ENCODE measurements at places on chromosomes 5 and 9.

GRCh38 chr9:1179366-1179765 is 129.2 kb downstream of the DMRT2 start:
- DNase-seq: no peak
- H3K4me1 ChIP-seq: no peaks in the 10 kb centered on the region
- no peaks in the 10 kb centered on the region for H3K27me3 ChIP-seq
- no peak overlapping the region for H3K27ac ChIP-seq

- H3K27me3 ChIP-seq: peaks cover 37% of the 10 kb centered on the region
- DNase-seq: no peak
- no peak overlapping the region for H3K27ac ChIP-seq
- peaks cover 5% of the 10 kb centered on the region for H3K4me1 ChIP-seq
- H3K36me3 ChIP-seq: no peaks in the 10 kb centered on the region
- H3K4me3 ChIP-seq: no peak overlapping the region
Measured at GRCh38 chr9:27722866-27723265, 149.6 kb upstream of the C9orf72 start.

GRCh38 chr5:75510417-75510835 is 1.0 kb downstream of the CERT1 start:
- no peaks in the 10 kb centered on the region for H3K27me3 ChIP-seq
- peak overlapping the region; percentile 93 for H3K4me3 ChIP-seq
- H3K36me3 ChIP-seq: no peaks in the 10 kb centered on the region
- H3K27ac ChIP-seq: peak overlapping the region; percentile 89

GRCh38 chr5:82817897-82818676 is 259.1 kb downstream of the TMEM167A start:
- H3K36me3 ChIP-seq: peaks cover 2% of the 10 kb centered on the region
- no peak for DNase-seq
- peaks cover 2% of the 10 kb centered on the region for H3K4me1 ChIP-seq
- H3K27me3 ChIP-seq: no peaks in the 10 kb centered on the region
- H3K27ac ChIP-seq: no peak overlapping the region

- no peaks in the 10 kb centered on the region for H3K27me3 ChIP-seq
- no peak overlapping the region for H3K27ac ChIP-seq
- H3K36me3 ChIP-seq: no peaks in the 10 kb centered on the region
- no peaks in the 10 kb centered on the region for H3K4me1 ChIP-seq
- H3K4me3 ChIP-seq: no peak overlapping the region
- no peak for DNase-seq
Measured at GRCh38 chr9:24652181-24652580, 106.5 kb upstream of the IZUMO3 start.

DNA sequence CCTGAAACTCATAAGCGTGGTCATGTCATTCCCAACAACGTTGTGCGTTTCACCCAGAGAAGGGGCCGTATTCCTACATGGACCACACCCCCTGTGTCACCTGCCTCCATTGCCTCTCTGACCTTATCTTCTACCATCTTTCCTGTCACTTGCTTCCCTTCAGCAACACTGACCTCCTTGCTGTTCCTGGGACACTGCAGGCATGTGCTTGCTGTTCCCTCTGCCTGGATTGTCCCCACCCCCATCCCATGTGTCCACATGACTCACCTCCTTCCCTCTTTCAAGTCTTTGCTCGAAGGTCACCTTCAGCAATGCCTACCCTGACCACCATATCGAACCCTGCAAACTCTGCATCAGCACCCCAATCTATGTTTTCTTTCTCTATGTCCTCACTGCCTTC is 133.2 kb upstream of the ZNF618 start:
- peaks cover 13% of the 10 kb centered on the region for H3K27me3 ChIP-seq
- H3K36me3 ChIP-seq: peaks cover 5% of the 10 kb centered on the region
- H3K4me1 ChIP-seq: no peaks in the 10 kb centered on the region

GRCh38 chr5:81361600-81361999 is 32.3 kb downstream of the ACOT12 start:
- H3K27me3 ChIP-seq: peaks cover 24% of the 10 kb centered on the region
- H3K4me1 ChIP-seq: no peaks in the 10 kb centered on the region
- no peak overlapping the region for H3K4me3 ChIP-seq
- H3K27ac ChIP-seq: no peak overlapping the region
- H3K36me3 ChIP-seq: peaks cover 2% of the 10 kb centered on the region
- no peak for DNase-seq

DNA sequence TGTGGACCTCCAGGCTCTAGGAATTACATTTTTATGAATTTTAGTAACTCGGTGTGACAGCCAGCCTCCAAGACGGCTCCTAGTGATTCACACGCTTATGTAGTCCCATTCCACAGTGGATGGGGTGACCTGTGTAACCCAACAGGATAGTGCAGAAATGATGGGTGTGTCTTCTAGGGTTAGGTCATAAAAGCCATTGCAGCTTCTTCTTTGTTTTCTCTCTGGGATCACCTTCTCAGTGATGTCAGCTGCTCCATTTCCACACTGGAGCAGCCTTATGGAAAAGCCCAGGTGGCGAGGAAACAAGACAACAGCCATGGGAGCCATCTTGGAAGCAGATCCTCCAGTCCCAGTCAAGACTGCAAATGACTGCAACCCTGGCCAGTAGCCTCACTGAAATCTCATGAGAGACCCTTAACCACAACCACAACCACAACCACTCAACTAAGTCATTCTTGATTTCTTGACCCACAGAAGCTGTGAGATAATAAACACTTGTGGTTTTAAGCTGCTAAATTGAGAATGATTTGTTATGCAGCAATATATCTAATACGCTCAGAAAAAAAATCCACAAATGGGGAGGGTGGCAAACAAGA is 5.1 kb upstream of the GNPDA1 start:
- H3K27me3 ChIP-seq: no peaks in the 10 kb centered on the region
- no peak overlapping the region for H3K4me3 ChIP-seq
- H3K36me3 ChIP-seq: no peaks in the 10 kb centered on the region
- peak overlapping the region; percentile 68 for H3K27ac ChIP-seq

GRCh38 chr9:86722706-86723075 is 224.6 kb downstream of the GAS1 start:
- H3K27ac ChIP-seq: no peak overlapping the region
- H3K27me3 ChIP-seq: peaks cover 30% of the 10 kb centered on the region
- no peaks in the 10 kb centered on the region for H3K36me3 ChIP-seq
- no peak for DNase-seq
- H3K4me1 ChIP-seq: peaks cover 2% of the 10 kb centered on the region
- no peak overlapping the region for H3K4me3 ChIP-seq

GRCh38 chr9:130276121-130276520 is 10.6 kb downstream of the HMCN2 start:
- peaks cover 32% of the 10 kb centered on the region for H3K27me3 ChIP-seq
- H3K27ac ChIP-seq: no peak overlapping the region
- no peak for DNase-seq
- no peaks in the 10 kb centered on the region for H3K36me3 ChIP-seq
- H3K4me1 ChIP-seq: no peaks in the 10 kb centered on the region

GRCh38 chr5:151022511-151023018 is 2.2 kb downstream of the GPX3 start:
- DNase-seq: no peak
- H3K27ac ChIP-seq: no peak overlapping the region
- H3K4me3 ChIP-seq: no peak overlapping the region

GRCh38 chr5:157459715-157460599 is at the start of gene NIPAL4:
NIPAL4 (plus strand) TSS chr5:157460213; CDS start chr5:157460321, 108 bp downstream.
- H3K27me3 ChIP-seq: peaks cover 8% of the 10 kb centered on the region
- peaks cover 23% of the 10 kb centered on the region for H3K4me1 ChIP-seq
- peaks cover 4% of the 10 kb centered on the region for H3K36me3 ChIP-seq
- DNase-seq: no peak
- H3K4me3 ChIP-seq: peak within 1 kb of the TSS; percentile 86

DNA sequence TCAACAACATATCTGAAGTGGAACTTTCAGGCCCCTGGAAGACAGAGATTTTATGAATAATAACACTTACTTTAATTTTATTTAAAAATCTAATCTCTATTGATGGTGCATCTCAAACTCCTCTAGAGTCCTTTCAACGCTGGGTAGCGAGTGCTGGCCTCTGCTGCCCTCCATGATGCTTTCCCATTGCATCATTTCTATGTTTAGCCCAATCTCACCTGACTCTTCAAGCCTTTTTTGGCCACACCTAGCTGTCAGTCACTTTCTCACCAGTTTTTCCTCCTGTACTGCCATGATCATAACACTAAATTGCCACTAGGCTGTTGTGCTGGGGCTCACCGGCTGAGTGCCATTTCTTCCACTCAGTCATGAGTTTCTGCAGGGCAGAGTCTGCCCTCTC is 396.1 kb upstream of the DAP start:
- peaks cover 30% of the 10 kb centered on the region for H3K27me3 ChIP-seq
- H3K4me3 ChIP-seq: no peak overlapping the region
- no peak overlapping the region for H3K27ac ChIP-seq

DNA sequence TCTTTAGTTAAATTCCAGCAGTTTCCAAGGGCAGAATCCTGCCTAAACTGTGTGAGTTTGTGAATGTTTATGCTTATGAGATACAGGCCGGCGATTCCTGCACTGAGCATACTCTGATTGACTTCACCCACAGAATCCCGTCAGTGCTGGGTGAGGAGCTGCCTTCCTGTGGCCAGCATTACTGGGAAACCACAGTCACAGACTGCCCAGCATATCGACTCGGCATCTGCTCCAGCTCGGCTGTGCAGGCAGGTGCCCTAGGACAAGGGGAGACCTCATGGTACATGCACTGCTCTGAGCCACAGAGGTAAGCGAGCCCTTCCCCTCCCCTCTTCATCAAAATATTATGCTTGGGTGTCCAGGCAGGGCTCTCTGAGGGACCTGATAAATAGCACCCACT is 103.7 kb downstream of the CMYA5 start:
- H3K27me3 ChIP-seq: peaks cover 8% of the 10 kb centered on the region
- H3K36me3 ChIP-seq: no peaks in the 10 kb centered on the region
- H3K27ac ChIP-seq: no peak overlapping the region
- no peak overlapping the region for H3K4me3 ChIP-seq

DNA sequence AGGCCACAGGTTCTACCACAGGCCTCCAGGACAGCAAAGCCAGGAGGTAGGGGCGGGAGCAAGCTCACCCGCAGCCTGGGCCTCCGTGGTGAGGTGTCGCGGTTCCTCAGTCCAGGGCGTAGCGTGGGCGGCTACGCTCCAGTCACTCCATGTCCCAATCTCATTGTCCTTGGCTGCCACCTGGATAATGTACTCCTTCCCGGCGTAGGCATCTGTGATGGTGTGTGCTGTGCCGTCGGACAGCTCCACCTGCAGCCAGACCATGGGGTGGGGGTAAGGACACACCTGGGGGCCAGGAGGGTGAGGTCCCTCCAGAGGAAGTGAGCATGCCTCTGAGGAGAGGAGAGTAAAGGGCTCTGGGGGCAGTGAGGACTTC is 29.8 kb upstream of the ENHO start:
- H3K4me3 ChIP-seq: no peak overlapping the region
- H3K4me1 ChIP-seq: peaks cover 10% of the 10 kb centered on the region
- peaks cover 38% of the 10 kb centered on the region for H3K27me3 ChIP-seq
- no peak overlapping the region for H3K27ac ChIP-seq
- H3K36me3 ChIP-seq: peaks cover 8% of the 10 kb centered on the region
- no peak for DNase-seq

- H3K27me3 ChIP-seq: no peaks in the 10 kb centered on the region
- H3K4me3 ChIP-seq: no peak overlapping the region
- H3K4me1 ChIP-seq: peaks cover 54% of the 10 kb centered on the region
Measured at GRCh38 chr5:131538177-131538593, 96.8 kb downstream of the RAPGEF6 start.

DNA sequence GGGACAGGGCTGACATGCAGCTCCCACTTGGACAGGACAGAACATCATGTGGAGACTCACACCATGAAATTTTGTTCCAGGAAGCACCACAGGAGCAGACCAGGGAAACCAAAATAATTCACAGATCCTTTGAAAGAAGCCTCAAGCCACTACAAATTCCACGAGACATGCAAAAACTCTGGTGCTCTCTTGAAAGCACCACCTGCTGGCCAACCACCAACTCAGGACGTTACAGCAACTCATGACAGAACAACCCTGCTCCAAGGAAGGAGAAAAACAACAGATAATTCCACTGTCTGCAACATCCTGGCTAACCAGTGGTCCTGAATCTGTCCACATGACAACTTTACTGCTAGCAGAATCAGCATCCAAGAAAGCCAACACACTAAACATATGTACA is 516.0 kb downstream of the SPATA31D1 start:
- no peak overlapping the region for H3K27ac ChIP-seq
- H3K4me1 ChIP-seq: no peaks in the 10 kb centered on the region
- H3K4me3 ChIP-seq: no peak overlapping the region
- DNase-seq: no peak
- no peaks in the 10 kb centered on the region for H3K36me3 ChIP-seq
- no peaks in the 10 kb centered on the region for H3K27me3 ChIP-seq

- H3K27ac ChIP-seq: no peak overlapping the region
- H3K4me1 ChIP-seq: peaks cover 12% of the 10 kb centered on the region
Measured at GRCh38 chr5:111116550-111116949, 24.4 kb downstream of the WDR36 start.

GRCh38 chr5:1171340-1171941 is 30.0 kb upstream of the SLC6A19 start:
- DNase-seq: no peak
- peaks cover 3% of the 10 kb centered on the region for H3K36me3 ChIP-seq
- no peak overlapping the region for H3K4me3 ChIP-seq
- H3K4me1 ChIP-seq: peaks cover 8% of the 10 kb centered on the region
- peaks cover 29% of the 10 kb centered on the region for H3K27me3 ChIP-seq
- no peak overlapping the region for H3K27ac ChIP-seq

DNA sequence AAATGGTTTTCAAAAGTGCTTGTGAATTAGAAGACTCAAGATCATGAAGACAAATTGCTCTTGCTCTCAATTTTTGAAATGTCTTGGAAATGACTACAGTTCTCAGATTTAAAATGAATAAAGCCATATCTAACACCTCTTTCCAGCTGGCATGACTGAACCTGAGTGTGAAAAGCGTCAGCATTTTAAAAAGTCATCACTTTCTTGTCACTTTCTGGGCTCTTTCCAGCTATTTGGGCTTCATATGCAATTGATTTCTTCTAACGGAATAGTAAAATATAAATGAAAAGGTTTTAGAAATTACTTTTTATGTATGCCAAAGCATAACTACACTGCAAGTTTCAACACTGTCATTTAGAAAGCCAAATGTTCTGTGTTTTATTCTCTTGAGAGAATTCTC is 2.3 kb downstream of the GPR21 start:
- no peak for DNase-seq
- no peak overlapping the region for H3K4me3 ChIP-seq
- H3K4me1 ChIP-seq: peaks cover 17% of the 10 kb centered on the region
- no peaks in the 10 kb centered on the region for H3K27me3 ChIP-seq
- peaks cover 12% of the 10 kb centered on the region for H3K36me3 ChIP-seq

DNA sequence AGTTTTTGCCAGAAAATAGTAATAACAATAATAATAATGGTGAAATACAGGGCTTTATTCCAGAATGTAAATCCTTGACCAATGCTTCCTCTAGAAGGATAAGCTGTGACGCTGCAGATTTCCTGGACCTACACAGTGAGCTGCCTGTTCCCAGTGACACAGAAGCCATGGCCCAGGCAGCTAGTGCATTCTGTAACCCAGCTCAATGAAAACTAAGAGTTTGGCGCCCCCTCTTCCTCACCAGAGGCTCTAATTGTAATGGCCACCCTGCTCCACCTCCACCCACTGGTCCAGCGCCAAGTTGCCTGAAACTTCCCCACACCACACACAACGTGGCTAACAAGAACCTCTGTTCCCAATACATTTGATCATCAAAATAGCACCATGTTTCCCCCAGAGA is 248.1 kb downstream of the CETN3 start:
- H3K4me3 ChIP-seq: no peak overlapping the region
- no peaks in the 10 kb centered on the region for H3K4me1 ChIP-seq
- no peak for DNase-seq
- H3K27ac ChIP-seq: no peak overlapping the region
- H3K27me3 ChIP-seq: no peaks in the 10 kb centered on the region
- H3K36me3 ChIP-seq: no peaks in the 10 kb centered on the region

Data from T-helper 17 cell (primary cell).